ENCODE measurements at places on chromosomes 7 and 10.
A peak's percentile ranks its signal among the peaks of the same experiment; 100 is the strongest.

GRCh38 chr7:1963575-1963974, 269.2 kb downstream of the MAD1L1 start:
- no peak for DNase-seq

DNA sequence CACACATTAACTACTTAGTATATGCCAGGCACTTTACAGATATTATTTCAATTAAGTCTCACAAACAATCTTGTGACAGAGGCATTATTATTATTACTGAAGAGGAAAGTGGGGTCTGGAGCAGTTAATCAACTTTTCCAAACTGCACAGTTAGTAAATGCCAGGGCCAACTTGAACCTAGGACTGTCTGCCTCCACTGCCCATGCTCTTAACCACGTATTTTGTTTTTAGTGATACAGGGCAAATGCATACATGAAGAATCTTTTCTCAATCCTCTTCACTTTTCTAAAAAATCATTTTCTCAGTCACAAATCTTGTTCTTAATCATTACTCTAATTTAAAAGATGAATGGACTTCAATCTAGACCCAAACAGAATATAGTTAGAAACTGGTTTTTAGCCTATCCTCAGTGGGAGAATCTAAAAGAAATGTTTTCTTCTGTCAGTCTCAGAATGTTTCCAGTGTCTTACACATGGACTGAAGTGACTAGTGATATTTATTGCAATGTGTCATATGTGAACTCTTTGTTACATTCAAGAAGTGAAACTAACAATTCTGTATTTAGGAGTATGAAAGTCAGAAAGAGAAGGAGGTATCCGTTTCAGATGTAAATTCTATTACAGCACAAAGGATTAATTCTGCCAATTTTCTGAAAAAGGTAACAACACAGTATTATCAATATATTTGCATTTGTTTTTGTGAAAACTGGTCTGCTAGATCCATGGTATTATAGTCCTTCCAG, 55.5 kb upstream of the CCNJ start:
- DNase-seq, result no peak

DNA sequence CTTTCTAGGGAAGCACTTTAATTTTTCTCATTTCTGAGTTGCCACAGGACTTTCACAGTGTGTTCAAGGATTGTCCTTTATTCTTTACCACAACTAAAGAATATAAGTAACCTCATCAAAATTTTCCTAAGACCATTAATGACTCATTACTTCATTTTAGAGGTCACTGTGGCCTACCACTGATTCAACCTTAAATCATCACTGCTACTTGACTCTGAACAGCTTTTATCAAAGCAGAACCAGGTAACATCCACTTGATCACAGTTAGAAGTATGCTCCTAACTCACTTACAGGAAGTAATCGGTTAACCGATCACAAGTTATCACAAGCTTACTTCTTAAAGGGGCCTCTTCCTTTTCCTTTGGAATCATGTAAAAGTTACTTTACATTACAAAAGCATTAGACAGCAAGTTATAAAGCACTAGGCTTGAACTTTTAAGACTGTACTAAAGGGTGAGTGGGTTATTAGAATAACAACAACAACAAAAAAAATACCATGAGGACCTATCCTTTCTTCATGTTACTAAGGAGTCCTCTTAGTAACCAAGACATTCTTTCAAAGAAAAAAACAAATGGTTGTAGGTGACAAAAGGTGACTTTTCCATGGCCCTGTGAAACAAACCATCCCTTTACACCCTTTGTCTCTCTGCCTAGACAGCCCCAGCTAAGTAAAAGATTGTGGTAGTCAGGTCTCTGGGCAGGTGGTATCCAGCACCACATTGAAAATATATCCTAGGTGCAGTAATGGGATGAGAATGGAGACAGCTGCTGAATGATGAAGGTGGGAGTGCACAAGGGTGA, 40.0 kb upstream of the PDK4 start:
- no peak for DNase-seq

DNA sequence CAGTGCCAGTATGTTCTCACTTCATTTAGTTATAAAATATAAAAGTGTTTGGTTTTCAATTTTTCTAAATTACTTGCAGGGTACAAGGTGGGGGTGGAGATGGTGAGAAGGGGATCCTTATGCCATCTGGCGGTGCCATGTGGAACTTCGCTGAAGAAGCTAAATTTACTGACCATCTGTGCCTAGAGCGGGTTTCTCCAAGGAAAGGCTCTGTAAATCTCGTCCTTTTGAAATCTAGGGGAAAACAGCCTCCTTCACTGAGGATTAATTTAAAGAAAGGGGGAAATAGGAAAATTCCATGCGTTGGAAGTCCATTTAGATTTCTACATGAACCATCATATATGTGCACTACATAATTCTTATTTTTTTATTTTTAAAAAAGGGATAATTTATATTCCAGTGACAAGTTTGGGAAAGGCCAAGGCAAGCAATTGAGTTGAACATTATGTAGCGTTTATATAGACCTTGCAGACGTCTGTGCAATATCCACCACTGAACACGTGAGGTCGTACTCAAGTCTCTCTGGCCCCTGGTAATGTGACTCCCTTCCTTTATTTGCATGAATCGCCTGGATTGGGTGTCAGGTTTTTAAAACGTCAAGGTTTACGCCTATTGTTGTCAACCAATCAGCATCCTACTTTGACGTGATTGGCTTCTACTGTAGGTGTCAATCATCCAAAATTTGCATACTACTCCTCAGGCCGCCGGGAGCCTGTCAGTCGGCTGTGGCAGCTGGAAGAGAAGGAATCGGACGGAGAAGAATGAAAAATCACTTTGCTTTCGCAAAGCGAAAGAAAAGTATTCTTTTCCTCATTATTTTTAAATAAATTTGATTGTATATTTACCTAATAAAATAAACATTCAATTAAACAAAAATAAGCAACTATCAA, 297.1 kb upstream of the NFE2L3 start:
- peak; percentile 19 for DNase-seq

DNA sequence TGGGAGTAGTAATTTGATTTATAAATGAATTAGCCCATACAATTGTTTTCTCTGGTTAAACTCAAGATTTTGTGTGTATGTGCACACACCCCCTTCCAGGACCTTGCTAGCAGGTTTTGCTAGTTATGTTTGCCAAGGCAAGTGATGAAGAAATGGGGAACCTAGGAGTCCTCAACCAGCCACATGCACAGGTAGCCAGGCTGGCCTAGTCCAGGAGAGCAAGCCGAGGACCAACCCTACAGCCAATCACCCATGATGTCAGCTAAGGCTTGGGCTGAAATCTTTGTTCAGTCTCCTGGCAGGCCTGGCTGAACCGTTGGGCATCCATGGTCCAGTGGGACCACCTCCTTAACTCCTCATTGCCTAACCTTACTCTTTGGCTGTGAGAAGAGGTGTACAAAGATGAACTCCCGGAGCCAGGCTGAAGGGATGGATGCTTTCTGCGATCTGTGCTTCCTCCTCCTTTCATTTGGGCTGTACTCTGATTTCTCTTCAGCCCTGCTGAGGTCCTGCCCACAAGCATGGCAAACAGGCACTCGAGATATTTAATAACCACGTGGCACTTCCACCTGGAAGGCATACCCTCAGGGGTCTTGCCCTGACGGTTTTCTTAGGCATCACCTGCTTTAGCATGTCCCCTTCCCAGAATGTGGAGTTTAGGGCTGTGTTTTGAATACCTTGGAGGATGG, 22.1 kb downstream of the HNRNPA2B1 start:
- no peak for DNase-seq

DNA sequence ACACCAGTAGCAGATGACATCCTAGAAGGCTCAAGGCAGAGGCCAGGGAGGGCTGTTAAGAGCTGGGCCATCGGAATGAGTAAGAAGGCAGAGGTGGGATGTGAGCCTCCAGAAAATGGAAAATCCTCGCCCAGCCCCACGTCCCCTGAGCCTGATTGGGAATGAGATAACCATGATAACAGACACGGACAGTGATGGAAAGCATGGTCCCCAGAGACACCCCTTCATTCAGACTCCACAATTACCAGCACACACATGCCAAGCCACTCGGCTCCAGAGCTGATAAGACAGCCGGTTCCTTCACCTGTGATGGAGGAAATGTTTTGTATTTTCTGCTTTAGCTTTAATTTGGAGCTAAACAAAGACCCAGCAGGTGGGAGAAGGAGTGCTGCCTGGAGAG, 106.0 kb downstream of the GRID1 start:
- DNase-seq, result no peak

DNA sequence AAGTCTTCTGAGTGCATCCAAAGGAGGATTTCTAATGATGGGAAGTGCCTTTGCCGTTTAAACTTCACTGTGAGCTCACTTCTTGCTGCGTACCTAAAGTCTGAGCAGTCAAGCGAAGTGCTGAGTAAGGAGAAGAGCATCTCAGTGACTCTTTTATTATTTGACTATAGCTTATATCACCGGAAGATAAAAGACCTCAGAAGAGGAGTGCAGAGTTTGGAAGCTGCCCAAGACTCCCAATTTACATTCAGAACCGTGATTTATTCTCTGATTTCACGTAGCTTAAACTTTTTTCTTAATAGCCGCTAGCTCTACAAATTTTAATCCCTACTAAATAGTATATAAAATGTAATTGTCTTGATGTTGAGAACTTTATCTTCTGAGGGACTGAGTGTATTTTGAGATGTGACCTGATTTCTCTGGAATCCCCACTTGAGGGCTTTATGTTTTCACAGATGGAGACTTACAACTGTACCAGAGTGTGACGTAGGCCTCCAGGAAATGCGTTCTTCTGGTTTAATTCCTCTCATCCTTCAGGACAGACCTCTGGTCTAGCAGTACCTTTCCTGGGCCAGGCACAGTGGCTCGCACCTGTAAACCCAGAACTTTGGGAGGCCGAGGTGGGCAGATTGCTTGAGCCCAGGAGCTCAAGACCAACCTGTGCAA, 51.1 kb downstream of the CAMK1D start:
- no peak for DNase-seq

- no peak for DNase-seq
Observed at GRCh38 chr7:125530553-125530952, 600.9 kb upstream of the POT1 start.

GRCh38 chr10:62047960-62048383, 146.5 kb downstream of the ARID5B start:
- DNase-seq, result peak; percentile 45

GRCh38 chr10:113524120-113524519, 28.7 kb upstream of the HABP2 start:
- DNase-seq, result no peak

DNA sequence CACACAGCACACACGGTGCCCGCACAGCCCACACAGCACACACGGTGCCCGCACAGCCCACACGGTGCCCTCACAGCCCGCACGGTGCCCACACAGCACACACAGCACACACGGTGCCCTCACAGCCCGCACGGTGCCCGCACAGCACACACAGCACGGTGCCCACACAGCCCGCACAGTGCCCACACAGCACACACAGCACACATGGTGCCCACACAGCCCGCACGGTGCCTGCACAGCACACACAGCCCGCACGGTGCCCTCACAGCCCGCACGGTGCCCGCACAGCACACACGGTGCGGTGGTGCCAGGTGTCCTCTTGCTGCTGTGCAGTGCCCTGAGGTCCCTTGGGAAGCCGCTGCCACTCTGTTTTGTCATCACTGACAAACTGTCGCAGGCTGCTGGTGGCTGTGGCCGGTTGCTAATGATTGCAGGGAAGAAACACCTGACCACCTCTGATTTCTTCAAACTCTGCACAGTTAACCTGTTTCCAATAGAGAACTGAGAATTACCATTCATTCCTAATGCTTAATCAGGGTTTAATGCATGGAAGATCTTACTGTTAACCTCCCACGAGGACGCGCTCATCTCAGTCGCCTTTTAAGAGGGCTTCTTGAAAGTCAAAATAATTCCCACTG, 66.9 kb downstream of the GLRX3 start:
- no peak for DNase-seq

- DNase-seq, result no peak
Observed at GRCh38 chr7:48048113-48048512, 12.8 kb downstream of the C7orf57 start.

- no peak for DNase-seq
Observed at GRCh38 chr10:59434463-59435321, 72.3 kb upstream of the FAM13C start.

DNA sequence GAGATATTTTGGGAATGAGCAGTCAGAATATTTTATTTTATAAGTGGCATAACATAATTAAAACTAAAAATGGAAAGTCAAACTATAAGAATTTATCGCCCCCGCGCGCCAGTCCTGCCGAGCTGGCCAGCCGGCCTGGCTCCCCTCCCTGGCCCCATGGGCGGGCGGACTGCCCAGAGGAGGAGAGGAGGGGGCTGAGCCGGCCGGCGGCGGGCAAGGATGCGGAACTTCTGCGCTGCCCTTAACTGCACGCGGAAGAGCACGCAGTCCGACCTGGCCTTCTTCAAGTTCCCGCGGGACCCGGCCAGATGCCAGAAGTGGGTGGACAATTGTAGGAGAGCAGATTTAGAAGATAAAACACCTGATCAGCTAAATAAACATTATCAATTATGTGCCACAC, 96.8 kb downstream of the DKK1 start:
- DNase-seq, result no peak

- DNase-seq, result no peak
Observed at GRCh38 chr7:90188281-90188680, 23.3 kb upstream of the STEAP2 start.

- no peak for DNase-seq
Observed at GRCh38 chr10:28928484-28928883, 251.2 kb downstream of the BAMBI start.

GRCh38 chr10:69372126-69372980, 44.4 kb downstream of the TACR2 start:
- no peak for DNase-seq

- no peak for DNase-seq
Observed at GRCh38 chr7:105876964-105877601, 684 bp upstream of the ATXN7L1 start.

DNA sequence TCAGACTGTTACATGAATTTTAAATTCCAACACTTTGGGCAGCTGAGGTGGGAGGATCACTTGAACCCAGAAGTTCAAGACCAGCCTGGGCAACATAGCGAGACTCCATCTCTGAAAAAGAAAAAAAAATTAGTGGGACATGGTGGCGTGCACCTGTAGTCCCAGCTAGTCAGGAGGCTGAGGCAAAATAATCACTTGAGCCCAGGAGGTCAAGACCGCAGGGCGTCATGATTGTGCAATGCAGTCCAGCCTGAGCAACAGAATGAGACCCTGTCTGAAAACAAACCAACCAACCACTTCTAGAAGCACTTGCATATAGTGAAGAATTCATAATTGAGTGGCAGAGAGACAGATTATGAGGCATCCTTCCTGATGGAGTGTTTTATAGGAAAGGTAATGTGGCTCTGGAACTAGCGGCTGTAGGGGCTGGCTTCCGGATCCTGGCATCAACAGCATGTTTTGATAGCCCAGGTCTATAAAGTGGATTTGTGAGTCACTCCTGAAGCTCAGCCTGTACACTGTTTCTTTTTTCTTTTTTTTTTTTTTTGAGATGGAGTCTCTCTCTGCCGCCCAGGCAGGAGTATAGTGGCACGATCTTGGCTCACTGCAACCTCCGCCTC, 40.3 kb upstream of the RSBN1L start:
- DNase-seq, result no peak

All from CD4-positive, alpha-beta T cell treated with Interleukin-2 at 100 ng/mL for 4 hours (primary cell).